ENCODE measurements at places on chromosomes 16 and 17.

DNA sequence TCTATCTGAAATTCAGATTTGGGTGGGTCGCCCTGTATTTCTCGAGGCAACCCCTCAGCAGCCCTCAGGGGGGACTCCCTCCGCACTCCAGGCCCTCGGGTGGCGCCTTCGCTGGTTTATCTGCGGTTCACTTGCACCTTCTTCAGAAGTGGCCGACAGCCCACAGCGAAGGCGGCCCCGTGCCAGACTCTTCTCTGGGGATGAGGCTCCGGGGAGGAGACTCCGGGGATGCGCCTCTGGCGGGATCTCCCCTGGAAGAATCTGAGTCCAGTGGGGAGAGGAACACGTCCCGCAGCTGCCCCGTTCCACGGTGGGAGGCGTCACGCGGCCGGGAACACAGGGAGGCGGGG lies 63.9 kb upstream of the DNAJA2 start:
- no peak for DNase-seq

DNA sequence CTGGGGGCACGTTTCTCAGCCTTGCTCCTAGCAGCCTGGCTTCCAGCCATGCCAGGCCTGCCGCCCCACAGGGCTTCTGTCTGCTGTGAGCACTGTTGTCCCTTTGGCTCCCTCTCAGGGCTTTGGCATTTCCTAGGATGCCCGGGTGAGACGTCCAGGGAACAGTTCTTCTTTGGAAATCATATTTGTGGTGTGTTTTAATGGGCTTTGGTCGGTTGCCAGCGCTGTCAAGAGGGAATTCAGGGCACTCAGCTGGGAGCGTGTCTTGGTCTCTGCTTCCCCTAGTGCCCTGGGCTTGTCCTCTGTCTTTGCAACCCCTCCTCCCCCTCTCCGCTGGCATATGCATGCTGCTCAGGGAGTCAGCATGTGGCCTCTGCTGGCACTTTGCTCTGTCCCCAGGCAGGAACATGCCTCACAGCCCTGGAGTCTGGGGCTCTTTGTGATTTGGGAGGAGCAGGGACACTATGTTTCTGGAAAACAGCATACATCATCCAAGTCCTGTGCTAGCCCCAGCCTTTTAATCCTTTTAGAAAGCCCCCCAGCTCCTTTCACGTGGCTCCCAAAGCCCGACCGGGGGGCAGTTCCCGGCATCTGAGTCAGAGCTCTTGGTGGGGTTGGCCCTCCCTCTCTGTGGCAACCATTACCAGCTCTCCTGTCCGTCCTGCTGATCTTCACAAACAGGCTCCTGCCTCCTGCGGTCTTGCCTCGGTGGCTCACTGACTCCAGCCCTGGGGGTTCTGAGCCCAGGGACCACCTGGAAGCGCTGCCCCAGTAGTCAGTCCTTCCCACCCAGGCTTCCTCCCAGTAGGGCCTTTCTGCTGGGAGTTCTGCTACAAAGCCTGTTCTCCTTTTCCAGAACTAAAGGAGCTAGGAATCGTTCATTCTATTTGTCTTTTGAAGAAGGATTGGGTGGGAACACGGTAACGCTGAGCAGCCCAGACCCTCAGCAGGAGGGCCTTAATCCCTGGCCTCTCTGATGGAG lies 26.7 kb downstream of the SAP30BP start:
- DNase-seq = no peak

- no peak for DNase-seq
These were observed 52.8 kb downstream of the CLEC19A start for GRCh38 chr16:19338335-19338734.

DNA sequence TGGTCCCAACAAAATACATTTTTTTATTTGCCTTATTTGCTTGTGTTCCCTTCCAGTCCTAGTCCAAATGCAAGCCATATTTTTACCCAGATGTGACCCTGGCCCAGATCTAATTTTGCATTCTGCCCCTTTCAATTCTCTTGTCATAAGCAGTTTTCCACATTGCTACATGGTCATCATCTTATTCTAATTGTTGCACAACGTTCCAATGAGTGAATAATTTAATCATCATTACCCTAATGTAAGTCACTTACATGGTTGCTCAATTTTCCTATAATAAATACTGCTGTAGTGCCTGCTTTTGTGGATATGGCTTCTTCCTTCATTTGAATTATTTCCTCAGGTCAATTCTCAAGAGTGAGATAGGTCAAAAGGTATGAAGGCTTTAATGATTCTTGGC lies 12.8 kb downstream of the RSAD1 start:
- no peak for DNase-seq

GRCh38 chr17:47635734-47636133 lies 14.0 kb upstream of the KPNB1 start:
- no peak for DNase-seq

- no peak for DNase-seq
These were observed 24.6 kb downstream of the IGF2BP1 start for GRCh38 chr17:49021768-49022103.

Measured in activated CD4-positive, alpha-beta T cell treated with anti-CD3 and anti-CD28 coated beads for 24 hours (primary cell).